Activated CD8-positive, alpha-beta T cell treated with anti-CD3 and anti-CD28 coated beads for 36 hours (primary cell): ENCODE measurements at places on chromosomes 7 and 10. TPM values are rescaled to one million over a fixed set of nuclear protein-coding genes. Genes with fewer than 3 reads are reported as not detected.

DNA sequence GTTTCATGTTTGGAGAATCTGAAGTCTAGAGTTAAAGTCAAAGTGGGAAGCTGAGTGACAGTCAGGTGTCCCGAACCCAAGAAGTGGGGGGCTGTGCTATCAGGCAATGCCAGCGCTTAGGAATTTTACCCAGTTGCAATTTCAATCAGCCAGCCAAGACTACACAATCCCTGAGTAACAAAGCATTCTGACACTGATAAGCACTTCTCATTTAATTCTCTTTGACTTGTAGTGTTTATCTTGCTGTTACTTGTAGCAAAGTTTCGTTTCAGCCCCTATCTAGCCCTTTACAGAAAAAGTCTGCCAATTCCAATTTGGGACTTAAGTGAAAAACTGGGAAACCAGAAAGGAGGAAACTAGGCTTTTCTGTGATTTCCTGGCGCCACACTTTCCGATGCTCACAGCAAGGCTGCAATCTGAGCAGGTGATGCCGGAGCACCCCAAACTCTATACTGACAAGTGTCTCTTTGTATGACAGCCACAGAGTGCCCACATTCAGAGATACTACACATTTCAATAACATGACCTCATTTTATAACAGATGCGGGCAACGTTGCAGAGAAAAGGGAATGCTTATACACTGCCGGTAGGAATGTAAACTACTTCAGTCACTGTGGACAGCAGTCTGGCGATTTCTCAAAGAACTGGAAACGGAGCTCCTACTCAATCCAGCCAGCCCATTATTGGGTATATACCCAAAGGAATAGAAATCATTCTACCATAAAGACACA is 61.0 kb downstream of the ITIH5 start:
- H3K4me1 ChIP-seq, result peaks cover 5% of the 10 kb centered on the region
- no peaks in the 10 kb centered on the region for H3K36me3 ChIP-seq
- no peaks in the 10 kb centered on the region for H3K27me3 ChIP-seq
- H3K27ac ChIP-seq, result no peak overlapping the region
- DNase-seq, result no peak

The RPP30 gene
- total RNA-seq, result 55.8 TPM

- H3K27ac ChIP-seq, result no peak overlapping the region
- peaks cover 28% of the 10 kb centered on the region for H3K27me3 ChIP-seq
- H3K36me3 ChIP-seq, result no peaks in the 10 kb centered on the region
- H3K4me1 ChIP-seq, result no peaks in the 10 kb centered on the region
- no peak for DNase-seq
- no peak overlapping the region for H3K4me3 ChIP-seq
Measured at GRCh38 chr7:30941582-30942323, 22.0 kb upstream of the GHRHR start.

- H3K4me1 ChIP-seq, result no peaks in the 10 kb centered on the region
- no peak overlapping the region for H3K4me3 ChIP-seq
- peaks cover 12% of the 10 kb centered on the region for H3K27me3 ChIP-seq
- peak; percentile 62 for DNase-seq
Measured at GRCh38 chr7:5284304-5285281, 1.9 kb downstream of the SLC29A4 start.

GRCh38 chr10:34231441-34232180 is 583.5 kb downstream of the PARD3 start:
- no peak overlapping the region for H3K27ac ChIP-seq
- H3K27me3 ChIP-seq, result peaks cover 4% of the 10 kb centered on the region
- no peaks in the 10 kb centered on the region for H3K4me1 ChIP-seq
- H3K4me3 ChIP-seq, result no peak overlapping the region
- no peak for DNase-seq

The CFAP46 gene
- total RNA-seq, result not detected

The POLL gene
- 32.2 TPM for total RNA-seq

DNA sequence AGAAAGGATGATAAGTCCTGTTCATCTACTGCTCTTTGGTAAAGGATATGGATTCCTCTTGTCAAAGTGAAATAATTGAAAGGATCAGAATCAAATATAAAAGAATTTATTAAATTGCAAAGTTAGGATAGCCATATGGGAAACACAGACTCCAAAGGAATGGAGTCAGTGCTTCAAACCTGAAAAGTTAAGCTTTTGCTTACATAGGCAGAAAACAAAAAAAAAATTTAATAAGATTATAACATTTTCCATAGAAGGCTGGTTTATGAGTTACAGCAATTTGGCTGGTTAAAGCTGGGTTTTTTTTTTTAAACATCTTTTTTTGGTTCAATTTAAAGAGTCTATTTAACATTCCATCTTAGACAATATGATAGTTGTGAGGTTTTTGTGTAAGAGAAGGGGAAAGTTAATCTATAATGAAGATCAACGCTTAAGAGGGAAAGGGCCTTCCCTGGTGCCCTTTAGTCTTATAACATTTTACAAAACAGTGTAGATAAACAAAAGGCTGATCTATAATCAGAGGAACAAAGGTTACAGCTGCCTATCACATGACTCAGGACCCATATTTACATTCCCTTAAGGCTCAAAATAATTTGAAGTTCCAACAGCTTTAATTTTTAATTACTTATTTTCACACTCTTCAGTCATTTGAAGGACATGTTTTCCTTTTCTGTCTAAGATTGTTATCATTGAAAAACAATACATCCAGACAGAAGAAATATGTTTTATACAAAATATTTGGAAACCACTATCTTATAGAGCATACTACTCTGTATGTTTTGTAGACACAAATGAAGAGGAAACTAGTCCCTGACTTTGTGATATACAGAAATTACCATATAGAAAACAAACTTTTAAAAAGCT is 234.3 kb upstream of the MBL2 start:
- no peak overlapping the region for H3K4me3 ChIP-seq
- H3K27me3 ChIP-seq, result no peaks in the 10 kb centered on the region
- H3K27ac ChIP-seq, result no peak overlapping the region
- DNase-seq, result no peak
- H3K36me3 ChIP-seq, result no peaks in the 10 kb centered on the region
- H3K4me1 ChIP-seq, result no peaks in the 10 kb centered on the region
